MCF 10A (cell line): ENCODE measurements at places on chromosomes 3 and 15. TPM values are rescaled to one million over a fixed set of nuclear protein-coding genes. Genes with fewer than 3 reads are reported as not detected.

NMB gene
- total RNA-seq = 5.1 and 7.1 TPM in 2 replicates

ZNF774 gene
- total RNA-seq = 2.6 and 4.8 TPM in 2 replicates

GRCh38 chr3:114127517-114127916 lies 51.3 kb downstream of the DRD3 start:
- H3K4me3 ChIP-seq = no peak overlapping the region
- no peak for DNase-seq
- H3K27me3 ChIP-seq = no peaks in the 10 kb centered on the region
- H3K27ac ChIP-seq = no peak overlapping the region
- H3K36me3 ChIP-seq = no peaks in the 10 kb centered on the region

GRCh38 chr15:98943601-98944151 lies 63.9 kb downstream of the PGPEP1L start:
- H3K27ac ChIP-seq = peak overlapping the region; percentile 11
- no peak overlapping the region for H3K4me3 ChIP-seq
- no peak for DNase-seq
- H3K4me1 ChIP-seq = no peaks in the 10 kb centered on the region
- peaks cover 78% of the 10 kb centered on the region for H3K36me3 ChIP-seq

DNA sequence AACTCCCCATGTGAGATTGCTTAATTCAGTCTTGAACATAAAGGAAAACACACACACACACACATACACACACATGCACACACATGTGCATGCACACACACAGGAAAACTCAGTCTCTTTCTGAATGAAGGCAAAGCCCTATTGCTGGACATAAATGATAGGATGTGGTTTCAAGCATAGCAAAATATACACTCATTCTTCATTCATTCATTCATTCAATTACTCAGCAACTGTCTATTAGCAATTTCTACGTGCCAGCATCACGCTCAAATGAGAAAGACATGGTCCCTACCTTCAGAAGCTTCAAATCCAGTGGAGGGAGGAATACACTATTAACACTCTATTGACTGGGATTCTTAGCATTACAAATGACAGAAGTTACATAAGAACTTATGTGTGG lies 41.8 kb upstream of the UBE2E2 start:
- no peak overlapping the region for H3K4me3 ChIP-seq
- H3K36me3 ChIP-seq = no peaks in the 10 kb centered on the region
- H3K27ac ChIP-seq = no peak overlapping the region

- peaks cover 5% of the 10 kb centered on the region for H3K4me1 ChIP-seq
- no peaks in the 10 kb centered on the region for H3K27me3 ChIP-seq
- no peaks in the 10 kb centered on the region for H3K36me3 ChIP-seq
- H3K4me3 ChIP-seq = peak within 1 kb of the TSS; percentile 70
Measured at GRCh38 chr3:12288182-12289129, at the start of gene PPARG. PPARG (plus strand) TSS chr3:12289070; CDS start chr3:12379712, 90,642 bp downstream.

DNA sequence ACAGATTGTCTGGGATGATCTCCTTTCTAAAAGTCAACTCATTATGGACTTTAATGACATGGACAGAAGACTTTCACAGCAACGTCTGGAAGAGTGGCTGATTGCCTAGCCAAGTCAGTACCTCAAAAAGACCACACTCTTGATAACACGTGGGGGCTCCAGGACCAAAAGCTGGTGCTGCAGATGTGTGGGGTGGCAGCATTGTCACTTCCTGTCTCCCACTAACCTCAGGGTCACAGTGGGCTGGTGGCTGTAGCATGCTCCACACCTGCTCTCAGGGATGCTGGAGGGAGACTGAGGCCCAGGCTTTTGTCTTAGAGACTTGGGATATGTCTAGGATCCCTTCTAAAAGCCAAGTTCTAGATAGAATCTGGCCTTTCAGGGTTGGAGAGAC lies 118.1 kb downstream of the APBA2 start:
- peaks cover 9% of the 10 kb centered on the region for H3K27me3 ChIP-seq
- no peak overlapping the region for H3K4me3 ChIP-seq
- H3K4me1 ChIP-seq = no peaks in the 10 kb centered on the region
- no peak overlapping the region for H3K27ac ChIP-seq
- no peak for DNase-seq

- H3K4me1 ChIP-seq = no peaks in the 10 kb centered on the region
- H3K36me3 ChIP-seq = no peaks in the 10 kb centered on the region
- H3K27ac ChIP-seq = no peak overlapping the region
- DNase-seq = no peak
- H3K4me3 ChIP-seq = no peak overlapping the region
Measured at GRCh38 chr3:30456264-30456663, 150.1 kb upstream of the TGFBR2 start.

GRCh38 chr3:56818156-56818985 lies 16.6 kb upstream of the ARHGEF3 start:
- no peaks in the 10 kb centered on the region for H3K27me3 ChIP-seq
- H3K4me3 ChIP-seq = no peak overlapping the region
- H3K4me1 ChIP-seq = peaks cover 4% of the 10 kb centered on the region
- H3K27ac ChIP-seq = no peak overlapping the region

DNA sequence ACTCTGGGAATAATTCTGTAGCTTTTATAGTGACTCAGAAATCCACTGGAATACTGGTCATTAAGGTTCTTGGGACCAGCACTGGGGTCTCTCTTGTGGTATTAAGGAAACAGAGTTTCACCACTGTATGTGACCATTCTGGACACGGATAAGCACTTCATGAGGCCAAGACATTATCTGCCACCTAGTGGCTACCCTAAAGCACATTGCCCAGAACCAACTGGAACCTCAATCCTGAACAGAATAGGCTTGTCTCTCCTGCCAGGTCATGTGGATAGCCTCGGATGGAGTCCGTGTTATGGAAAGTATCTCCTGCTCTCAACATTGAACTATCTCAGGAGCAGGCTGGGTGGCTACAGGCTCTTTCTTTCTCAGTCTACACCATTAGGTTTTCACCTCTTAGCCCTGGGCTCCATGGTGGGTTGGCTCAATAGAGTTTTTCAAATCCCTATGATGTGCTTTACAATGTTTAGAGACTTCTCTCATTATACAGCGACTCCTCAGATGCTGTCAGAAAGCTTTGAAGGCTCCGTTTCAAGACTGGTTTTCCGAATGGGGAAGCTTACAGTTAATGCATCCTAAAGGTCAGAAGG lies 167.6 kb upstream of the ST8SIA2 start:
- H3K4me1 ChIP-seq = no peaks in the 10 kb centered on the region
- H3K27ac ChIP-seq = no peak overlapping the region
- H3K4me3 ChIP-seq = no peak overlapping the region
- peak; percentile 42 for DNase-seq
